ENCODE measurements at places on chromosomes 12 and 14.

GRCh38 chr14:33493266-33493665 is 457.6 kb downstream of the EGLN3 start:
- no peak for DNase-seq

DNA sequence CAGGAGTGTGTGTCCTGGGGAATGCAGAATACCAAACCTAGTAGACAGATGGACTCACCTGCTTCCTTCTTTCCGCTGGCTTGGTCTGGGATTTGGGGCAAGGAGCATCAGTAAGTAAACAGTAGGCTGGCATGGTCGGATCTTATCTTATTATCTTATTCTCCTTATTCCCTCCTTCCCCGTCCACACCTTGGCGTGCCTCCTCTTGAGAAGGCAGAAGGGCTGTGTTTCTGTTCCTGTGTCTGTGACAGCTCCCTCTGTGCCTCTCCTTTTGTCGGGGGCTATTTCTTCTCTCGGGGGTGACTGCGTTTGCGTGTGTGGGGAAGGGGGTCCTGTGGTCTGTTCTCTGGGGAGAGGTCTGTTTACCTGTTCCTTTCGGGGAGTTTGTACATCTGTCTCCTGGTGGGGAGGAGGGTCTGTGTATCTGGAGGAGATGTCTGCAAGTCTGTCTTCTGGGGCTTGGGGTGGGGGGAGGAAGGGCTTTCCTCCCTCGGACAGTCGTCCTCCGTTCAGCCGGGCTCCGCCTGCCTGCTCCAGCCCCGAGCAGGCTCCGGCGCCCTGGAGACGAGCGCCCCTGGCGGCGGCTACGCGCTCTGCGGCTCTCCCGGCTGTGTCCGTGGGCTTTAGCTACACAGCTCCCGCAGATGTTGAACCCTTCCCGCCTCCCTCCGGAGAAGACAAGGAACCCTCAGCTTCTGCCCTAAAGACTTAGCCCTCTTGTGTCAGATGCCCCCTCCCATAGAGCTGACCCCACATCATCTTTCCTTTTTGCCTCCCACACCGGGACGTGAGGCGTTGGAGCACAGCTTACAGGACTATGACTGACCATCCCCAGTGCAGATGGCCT is 4.4 kb downstream of the KRT86 start:
- DNase-seq, result peak; percentile 64

- DNase-seq, result peak; percentile 54
These were observed 197.0 kb upstream of the AMIGO2 start for GRCh38 chr12:47276621-47277309.

GRCh38 chr14:76115010-76115422 is 36.7 kb upstream of the GPATCH2L start:
- DNase-seq, result no peak

- no peak for DNase-seq
These were observed 10.8 kb downstream of the CDCA4 start for GRCh38 chr14:105010106-105010505.

GRCh38 chr12:29743801-29744200 is 39.9 kb downstream of the TMTC1 start:
- peak; percentile 39 for DNase-seq

- peak; percentile 80 for DNase-seq
These were observed 103.6 kb downstream of the SSPN start for GRCh38 chr12:26298785-26299621.

- peak; percentile 32 for DNase-seq
These were observed 1276.6 kb upstream of the FLRT2 start for GRCh38 chr14:84253326-84253725.

DNA sequence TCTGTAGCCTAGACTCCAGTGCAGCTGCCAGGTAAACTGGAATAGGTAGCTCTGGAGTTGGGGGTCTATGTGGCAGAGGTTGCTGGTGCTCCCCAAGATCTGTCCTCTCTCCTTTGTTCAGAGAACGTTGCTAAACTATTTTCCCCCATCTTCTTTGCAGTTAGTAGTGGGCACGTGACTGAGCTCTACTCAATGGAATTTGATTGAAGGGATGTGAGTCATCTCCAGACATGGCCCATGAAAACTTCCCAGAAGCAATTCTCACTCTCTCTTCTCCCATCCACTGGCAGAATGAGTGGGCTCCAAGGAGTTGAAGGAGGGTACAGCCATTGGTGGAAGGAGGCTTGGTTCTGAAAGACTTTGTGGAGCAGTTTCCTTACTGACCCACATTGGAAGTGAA is 44.0 kb downstream of the PAH start:
- DNase-seq, result no peak

DNA sequence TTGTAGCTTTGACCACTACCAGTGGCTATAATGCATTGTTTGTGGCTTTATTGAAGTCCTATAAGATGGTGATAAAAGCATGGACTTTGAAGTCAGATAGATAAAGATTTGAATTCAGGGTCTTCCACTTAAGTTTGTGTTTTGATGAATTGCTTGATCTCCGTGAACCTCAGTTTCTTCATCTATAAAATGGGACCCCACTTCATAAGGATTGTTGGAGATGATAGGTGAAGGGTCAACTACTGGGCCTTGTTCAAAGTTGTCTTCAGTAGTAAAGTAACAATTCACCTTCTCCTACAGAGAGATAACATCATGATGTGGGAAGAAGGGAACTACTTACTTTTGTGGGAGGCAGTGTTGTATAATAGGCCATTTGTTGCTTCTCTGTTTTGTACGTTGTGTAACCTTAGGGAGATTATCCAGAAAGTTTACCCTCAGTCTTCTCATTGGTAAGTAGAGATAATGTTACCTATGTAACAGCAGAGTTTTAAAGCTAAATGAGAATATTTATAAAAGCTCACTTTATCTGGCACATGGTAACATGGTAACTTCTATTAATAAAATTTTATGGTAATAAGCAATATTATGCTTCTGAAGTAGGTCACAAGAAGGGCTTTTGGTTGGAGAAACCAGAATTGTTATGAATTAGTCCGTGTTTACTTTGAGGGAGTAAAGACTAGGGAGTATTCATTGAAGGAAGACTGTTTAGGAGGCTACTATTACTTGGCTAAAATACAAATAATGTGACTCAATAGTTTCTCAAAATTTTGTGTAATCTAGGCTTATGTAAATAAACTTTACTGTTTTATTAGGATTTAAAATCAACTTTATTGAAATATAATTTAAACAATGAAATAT is 15.1 kb downstream of the ADIPOR2 start:
- DNase-seq, result no peak

DNA sequence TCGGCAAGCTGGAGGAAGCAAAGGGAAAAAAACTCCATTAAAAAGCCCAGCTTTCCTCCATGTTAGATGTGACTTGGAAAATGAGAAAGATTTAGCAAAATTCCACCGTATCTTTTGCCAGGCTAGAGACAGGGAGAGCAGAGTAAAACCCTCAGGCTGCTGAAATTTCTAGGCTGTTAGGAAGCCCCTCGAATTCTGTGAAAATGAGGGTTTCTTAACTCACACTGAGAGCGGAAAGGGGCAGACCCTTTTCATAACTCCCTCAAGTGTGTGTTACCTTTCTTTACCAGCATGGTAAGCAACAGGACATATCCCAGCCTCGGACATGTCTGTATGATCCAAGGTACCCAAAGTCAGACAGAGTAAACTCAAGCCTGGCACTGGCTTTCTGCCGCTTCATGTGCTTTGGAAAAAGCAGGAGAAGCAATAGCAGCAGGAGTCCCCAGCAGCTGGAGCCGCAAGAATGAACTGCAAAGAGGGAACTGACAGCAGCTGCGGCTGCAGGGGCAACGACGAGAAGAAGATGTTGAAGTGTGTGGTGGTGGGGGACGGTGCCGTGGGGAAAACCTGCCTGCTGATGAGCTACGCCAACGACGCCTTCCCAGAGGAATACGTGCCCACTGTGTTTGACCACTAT is at the start of gene RHOJ:
TSS of gene RHOJ (plus strand) at position 37 of the 637 bp plus-strand sequence. CDS start at position 464, 427 bp downstream.
- DNase-seq, result no peak

GRCh38 chr12:51536159-51536558 is 54.9 kb upstream of the SCN8A start:
- DNase-seq, result no peak

DNA sequence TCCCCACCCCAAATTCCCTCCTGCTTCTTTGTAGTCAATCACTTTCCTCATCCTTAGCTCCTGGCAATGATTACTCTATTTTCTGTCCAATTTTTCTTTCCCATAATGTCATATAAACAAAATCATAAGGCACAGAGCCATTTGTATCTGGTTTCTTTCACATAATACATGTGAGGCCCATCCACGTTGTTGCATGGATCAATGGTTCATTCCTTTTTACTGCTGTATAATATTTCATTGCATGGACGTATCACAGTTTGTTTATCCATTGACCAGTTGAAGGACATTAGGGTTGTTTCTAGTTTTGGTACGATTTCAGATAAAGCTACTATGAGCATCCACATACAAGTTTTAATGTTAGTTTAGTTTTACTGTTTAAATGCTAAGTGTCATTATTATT is 13.7 kb upstream of the MED13L start:
- no peak for DNase-seq

DNA sequence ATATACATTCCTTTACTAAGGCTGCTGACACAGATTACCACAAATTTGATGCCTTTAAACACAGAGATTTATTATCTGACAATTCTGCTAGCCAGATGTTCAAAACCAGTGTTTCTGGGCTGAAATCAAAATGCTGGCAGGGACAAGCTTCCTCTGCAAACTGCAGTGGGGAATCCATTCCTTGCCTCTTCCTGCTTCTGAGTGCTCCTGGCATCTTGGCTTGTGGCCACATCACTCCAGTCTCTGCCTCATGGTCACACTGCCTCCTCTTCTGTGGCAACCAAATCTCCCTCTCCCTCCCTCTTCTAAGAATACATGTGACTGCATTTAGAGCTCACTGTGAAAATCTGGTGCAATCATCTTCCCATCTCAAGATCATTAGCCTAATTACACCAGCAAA is 235.7 kb downstream of the TTC8 start:
- DNase-seq, result no peak

DNA sequence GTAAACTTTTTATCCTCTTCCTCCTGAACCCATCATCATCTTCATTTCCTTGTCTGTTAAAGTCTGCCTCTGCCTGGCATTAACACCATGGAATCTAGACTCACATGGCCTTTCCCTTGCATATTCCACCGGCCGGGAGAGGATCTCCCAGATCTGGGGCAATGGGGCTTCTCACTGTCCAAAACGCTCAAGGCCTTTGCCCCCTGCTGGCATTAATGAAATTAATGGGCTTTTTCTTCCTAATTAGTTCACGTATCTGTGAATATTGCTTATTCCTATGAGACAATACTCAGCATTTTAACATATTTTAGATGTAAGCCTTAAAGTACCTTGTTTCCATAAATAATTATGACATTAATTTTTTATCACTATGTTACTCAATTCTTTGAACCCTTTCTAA is 42.9 kb upstream of the CAPRIN2 start:
- DNase-seq, result no peak

GRCh38 chr12:92553389-92553788 is 149.4 kb upstream of the PLEKHG7 start:
- peak; percentile 59 for DNase-seq

DNA sequence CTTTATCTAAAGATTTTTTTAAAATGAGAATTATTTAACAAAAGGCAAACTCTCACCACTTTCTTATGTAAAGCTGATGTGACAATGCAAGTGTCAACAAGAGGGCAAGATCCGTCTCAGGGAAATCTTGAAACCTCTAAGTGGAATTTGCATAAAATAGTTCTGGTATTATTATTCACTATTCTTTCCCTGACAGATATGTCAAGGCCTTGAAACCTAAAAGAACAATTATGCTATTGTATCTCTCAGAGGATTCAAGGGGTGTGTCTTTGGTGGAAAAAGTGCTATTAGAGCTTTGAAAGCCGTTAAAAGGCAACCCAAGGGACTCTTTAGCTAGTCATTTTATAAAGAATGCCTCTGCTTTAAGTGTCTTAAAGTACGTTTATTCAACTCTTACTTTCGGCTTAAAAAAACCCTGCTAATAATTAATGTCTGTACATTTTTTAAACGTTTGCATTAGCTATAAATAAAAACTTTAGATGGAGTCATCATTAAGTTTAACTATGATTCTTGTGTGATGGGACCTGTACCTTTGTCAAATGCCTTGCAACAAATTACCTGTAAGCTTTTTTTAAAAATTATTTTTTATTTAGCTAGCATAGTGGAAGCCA is 585.5 kb downstream of the VRK1 start:
- DNase-seq, result no peak

DNA sequence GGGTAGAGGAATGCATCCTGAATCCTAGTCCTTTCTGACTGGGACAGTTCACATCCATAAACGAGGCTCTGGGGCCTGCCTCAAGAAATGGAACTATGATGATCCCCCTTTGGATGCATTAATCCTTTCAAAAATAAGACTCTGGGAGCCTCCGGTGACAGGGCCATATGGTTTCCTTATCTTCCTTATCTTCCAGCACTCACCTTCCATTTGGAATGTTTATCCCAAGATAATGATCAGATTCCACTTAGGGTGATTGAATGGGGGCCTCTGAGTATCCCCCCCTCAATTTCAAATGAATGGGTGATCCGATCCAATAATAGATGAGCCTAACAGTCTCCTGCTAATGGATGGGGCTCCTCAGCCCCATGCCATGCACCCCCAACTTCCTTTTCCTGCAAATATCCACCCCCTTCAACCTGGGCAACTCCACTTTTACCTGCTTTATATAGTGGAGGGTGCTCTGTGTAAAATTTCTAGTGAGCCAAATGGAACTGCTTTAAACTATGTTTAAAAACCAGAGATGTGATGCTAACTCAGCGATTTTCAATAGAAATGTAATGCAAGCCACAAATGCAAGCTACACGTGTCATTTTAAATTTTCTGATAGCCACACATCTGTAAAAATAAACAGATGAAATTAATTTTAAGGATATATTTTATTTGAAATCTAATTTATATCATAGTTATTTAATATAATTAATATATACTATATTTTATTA is 157.8 kb downstream of the ZFP36L1 start:
- DNase-seq, result no peak

DNA sequence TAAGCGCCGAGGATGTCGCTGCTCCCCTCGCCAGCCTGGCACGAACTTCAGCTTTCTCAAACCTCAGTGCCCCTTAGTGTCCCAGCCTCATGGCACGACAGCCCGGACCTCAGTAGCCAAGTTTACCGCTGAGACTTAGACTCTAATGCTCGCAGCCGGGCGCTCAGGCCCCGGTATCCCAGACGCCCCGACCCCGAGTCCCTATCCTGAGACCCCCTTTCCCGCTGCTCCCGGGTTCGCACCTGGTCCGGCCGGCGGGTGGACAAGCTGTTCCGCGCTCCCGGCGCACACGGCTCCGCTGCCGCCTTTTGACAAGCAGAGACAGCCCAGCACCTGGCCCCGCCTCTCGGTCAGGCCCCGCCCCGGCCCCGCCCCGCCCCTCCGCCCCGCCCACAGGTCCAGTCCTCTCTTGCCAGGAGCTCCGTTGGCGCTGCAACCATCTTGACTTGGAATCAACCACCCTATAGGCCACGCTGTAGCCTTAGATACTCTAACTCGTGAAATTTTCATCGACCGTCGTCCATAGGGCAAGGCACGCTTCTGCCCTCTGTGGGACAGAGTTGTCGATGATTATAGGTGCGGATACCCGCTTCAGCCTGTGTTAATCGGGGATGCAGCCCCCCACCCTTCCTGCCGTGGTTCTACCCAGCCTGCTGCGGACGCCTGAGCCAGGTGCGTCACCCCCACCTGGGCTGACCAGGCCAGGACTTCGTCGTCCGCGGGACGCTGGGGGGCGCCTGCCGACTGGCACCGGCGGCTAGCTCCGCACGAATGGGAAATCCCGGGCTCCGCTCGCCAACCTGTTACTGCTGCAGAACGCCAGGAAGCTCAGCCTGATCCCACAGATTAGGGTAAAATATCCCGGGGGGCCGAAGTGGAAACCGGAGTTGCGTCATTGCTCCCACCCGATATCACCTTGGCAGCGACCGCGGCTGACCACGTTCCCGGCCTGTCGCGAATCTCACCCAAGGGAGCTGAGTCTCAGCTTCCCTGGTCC is at the start of gene VDR:
TSS of gene VDR (minus strand) at position 282 of the 997 bp plus-strand sequence. CDS start 25,881 bp downstream, outside the sequence.
- peak; percentile 61 for DNase-seq
